Activated CD8-positive, alpha-beta T cell treated with anti-CD3 and anti-CD28 coated beads for 36 hours (primary cell): ENCODE measurements at places on chromosomes 12 and 14.

DNA sequence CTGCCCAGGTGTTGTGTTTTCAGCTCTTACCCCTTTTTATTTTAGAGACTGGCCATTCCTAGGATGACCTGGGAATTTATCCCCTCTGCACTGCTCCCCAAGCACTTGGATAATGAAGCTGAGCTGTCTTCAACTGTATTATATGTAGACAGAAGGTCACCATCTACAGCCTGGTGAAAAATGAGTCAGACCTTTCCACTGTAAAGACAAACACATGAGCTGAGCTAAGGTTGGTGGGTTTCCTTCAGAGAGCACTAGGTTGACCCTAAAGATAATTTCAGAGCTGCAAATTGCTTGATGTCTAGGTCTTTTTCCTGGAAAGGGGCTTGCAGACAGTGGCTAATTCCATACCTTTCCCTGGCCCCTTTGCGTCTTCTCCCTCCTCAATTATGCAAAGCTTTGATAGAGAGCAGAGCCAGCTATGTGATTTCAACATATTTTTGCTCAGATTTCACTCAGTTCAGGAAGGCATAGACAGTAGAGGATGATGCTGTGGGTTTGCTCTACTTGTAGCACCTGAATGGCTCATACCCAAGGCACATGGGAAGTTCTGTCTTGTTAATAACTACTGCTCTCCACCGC is 9.2 kb upstream of the IKZF4 start:
- DNase-seq, result no peak

DNA sequence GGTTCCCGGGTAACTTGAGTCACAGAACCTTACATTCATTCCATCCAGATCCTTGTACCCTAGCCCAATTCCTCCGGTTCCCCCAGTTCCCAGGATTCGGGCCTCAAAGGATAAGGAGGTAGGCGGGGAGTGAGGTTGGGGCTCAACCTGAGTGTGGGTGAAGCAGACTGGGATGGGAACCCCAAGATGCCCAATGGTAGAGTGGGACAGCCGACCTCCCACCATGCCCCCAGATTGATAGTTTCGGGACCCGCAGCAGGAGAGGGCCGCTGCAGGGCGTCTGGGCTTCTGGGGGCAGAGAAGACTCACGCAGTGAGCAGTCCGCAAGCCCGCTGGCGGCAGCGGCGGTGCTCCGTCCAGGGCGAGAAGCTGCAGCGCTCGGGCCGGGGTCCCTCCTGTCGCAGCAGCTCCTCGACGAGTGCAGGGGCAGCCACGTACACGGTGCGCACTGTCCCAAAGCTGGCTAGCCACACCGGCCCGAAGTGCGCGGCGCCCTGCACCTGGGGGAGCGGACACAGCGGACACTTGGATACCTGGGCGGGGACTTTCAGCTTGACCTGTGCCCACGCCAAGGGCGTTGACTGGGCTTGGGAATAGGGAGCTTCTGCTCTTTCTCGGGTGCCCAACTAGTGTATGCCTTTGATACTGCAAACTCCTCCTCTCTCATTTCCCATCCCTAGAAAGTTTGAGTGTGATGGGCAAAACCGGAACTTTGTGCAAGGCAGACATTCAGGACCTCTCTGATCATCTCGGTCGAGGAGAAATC is 997 bp downstream of the CYP27B1 start:
- no peak for DNase-seq

GRCh38 chr14:56120091-56120691 is 2.0 kb downstream of the PELI2 start:
- no peak for DNase-seq

GRCh38 chr14:68160779-68161546 is 341.4 kb downstream of the RAD51B start:
- no peak for DNase-seq

- no peak for DNase-seq
Measured at GRCh38 chr14:36950812-36951211, 221.6 kb downstream of the SLC25A21 start.

- DNase-seq, result no peak
Measured at GRCh38 chr14:76271041-76271755, 104.7 kb upstream of the ESRRB start.

DNA sequence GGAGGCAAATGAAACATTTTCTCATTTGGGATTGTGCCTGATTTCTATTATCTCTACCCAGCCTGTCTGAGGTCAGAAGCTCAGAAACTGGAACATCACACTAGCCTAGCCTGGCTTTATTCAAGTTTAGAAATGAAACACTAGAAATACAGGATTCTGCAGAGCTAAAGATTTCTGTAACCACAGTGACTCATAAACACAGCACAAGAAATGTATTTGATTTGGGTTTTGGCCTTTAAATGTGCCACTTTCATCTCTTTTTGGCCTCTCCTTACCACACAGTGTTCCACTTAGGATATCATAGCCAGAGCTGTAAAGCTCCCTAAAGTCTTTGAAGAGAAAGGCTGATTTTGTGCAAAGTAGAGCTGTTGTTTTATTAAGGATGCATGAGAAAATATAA is 307.5 kb downstream of the EMP1 start:
- no peak for DNase-seq

- DNase-seq, result no peak
Measured at GRCh38 chr14:75290851-75291250, 12.2 kb downstream of the FOS start.

DNA sequence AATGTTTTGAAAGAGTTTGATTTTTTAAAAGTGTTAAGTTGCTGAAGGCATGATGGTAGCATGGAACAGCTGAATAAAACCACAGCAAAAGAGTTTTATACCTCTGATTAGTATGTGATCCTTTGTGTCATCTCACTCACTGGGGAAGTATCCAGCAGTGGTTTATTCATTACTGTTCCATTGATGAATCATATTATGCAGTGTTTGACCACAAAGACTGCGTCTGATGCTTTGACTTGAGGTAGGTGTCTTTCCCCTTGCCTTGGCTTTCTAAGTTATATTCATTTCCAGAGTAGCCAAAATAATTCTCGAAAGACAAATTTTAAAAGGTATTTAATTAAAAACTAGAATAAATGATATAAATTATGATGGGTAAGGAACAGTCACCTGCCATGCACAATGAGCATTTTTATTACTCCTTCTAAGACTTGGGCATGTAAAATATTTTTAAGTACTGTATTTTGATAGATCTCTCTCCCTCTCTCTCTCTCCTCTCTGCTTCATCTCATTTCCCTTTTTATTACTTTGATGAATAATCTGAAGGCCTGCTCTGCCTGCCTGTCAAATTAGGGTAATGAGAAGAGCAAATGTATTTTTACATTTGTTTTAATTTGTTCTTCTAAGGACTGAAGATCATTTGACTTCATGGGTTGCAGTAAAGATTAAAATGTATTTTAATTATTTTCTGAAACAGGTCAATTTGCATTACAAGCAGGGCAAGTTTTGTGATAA is 164.9 kb downstream of the NAV3 start:
- DNase-seq, result no peak

DNA sequence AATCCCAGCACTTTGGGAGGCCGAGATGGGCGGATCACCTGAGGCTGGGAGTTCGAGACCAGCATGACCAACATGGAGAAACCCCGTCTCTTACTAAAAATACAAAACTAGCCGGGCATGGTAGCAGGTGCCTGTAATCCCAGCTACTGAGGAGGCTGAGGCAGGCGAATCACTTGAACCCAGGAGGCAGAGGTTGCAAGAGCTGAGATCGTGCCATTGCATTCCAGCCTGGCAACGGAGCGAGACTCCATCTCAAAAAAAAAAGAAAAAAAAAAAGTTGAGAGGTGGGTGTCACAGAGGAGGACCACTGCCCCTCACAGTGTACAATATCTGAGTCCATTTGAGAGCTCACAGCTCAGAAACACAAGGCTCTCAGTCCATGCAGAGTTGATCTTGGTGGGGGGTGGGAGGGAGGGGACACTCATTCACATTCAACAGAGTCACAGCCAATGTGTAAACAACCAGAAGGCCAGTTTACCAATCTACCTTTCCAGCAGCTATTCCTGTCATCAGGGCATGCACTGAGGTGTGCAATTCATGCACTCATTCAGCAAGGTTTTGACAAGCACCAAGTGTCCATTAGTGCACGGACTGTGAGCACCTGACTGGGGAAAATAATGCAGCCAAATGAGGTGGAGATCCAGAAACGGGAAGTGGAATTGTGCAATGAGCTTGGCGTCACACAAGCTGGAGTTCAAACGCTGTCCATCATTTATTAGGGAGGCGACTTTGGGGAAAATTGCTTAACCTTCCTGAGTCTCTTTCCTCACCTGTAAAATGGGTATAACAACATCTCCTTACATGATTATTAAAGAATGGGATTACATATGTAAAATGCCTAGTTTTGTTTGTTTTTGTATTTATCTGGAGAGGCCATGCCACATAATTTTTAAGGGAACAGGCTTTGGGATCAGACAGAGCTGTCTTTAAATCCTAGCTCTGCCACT is 4.4 kb upstream of the EIF5 start:
- DNase-seq, result no peak

- DNase-seq, result no peak
Measured at GRCh38 chr12:43840338-43840737, 4.5 kb downstream of the TMEM117 start.

GRCh38 chr12:58728397-58728796 is 191.9 kb downstream of the LRIG3 start:
- DNase-seq, result no peak

GRCh38 chr14:74257078-74257940 is 18.1 kb downstream of the VSX2 start:
- DNase-seq, result peak; percentile 61

DNA sequence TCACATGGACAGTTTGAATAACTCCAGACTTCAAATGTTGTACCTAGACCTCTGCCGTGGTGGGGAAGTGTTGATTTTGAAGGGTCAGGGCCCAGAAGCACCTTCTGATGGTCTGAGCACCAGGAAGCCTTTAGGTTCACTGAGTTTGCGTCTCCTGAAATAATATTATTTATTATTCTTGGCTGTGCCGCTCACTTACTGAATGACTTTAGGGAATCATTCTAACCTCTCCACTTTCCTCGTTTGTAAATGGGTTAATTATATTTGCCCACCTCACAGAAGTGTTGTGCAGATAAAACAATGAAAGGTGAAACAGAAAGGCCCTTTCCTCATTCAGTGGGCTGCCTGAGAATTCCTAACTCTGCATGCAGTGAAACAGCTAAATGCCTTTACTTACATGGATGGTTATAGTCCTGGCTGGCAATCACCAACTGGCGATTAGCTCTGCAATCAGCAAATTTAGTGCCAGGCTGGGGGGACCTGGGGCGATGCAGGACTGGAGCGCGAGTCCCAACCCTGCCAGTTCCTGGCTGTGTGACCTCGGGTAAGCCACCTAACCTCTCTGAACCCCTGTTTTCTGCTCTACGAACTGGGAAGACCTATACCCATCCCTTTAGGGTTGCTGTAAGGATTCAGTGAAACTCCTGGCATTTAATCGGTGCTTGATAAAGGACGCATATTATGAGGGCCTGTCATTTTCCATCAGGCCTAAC is 57.5 kb downstream of the MAP1LC3B2 start:
- no peak for DNase-seq

- no peak for DNase-seq
Measured at GRCh38 chr14:36356862-36357261, 36.4 kb upstream of the MBIP start.

GRCh38 chr12:25072906-25073650 is 121.9 kb downstream of the DNAI7 start:
- no peak for DNase-seq
